ENCODE measurements at places on chromosomes 7 and 10.

- DNase-seq: no peak
These were observed 16.5 kb downstream of the SGPL1 start for GRCh38 chr10:70832221-70832620.

DNA sequence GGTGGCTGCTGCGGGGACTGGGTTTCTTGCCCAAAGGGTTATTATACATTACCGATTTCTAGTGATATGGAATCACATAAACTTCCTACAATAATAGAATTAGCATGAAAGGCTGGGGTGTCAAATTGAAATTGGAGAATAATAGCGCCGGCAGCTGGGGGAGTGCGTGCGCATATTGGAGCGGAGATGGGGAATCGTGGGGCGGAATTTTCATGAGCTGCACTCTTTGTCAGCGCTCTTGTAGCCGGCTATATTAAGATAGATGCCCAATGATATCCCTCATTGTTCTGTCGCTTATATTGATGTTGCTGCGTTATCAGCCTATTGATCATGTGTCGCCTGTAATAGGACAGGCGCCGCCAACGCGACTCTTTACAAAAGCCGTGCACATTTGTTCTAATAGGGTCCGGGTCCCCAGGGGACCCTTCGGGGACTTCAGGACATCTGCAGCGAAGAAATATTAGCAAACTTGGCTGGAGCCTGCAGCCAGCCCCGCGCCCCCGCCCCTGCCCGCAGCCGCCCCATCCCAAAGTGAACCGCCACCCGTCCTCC is 5.1 kb downstream of the UNCX start:
- no peak for DNase-seq

DNA sequence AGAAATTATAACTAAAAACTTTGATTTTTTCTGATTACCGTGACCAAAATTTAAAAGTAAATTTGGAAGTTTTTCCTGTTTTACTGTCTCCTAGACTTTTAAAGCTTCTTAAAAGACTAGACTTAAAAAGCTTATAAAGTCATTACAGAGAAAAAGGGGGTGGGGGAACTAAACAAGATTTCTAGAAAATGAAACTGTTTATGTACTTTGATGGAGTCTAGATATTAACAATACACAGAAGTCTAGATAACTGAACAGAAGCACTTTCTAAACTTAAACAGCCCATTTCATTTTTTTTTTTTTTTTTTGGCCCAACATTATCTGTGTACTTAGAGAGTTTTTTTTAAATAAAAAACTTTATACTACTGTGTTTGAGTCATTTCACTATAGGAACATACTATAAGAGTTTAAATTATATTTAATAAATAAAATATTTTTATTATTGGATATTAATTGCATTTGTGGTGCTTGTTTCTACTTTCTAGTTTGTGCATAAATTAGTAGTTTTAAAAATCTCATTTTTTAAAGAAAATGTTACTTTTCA is 98.5 kb downstream of the PHTF2 start:
- no peak for DNase-seq

- no peak for DNase-seq
These were observed 612.2 kb downstream of the SUGCT start for GRCh38 chr7:40746841-40747556.

DNA sequence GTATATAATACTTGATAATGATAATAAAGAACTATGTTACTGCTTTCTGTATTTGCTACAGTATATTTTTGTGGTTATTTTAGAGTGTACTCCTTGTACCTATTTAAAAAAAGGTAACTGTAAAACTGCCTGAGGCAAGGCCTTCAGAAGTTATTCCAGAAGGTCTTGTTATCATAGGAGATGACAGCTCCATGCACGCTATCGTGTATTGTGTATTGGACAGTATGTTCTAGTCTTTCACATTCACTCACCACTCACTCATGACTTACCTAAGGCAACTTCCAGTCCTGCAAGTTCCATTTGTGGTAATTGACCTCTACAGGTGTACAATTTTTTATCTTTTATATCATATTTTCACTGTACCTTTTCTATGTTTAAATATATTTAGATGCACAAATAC is 100.7 kb downstream of the ARL4A start:
- no peak for DNase-seq

DNA sequence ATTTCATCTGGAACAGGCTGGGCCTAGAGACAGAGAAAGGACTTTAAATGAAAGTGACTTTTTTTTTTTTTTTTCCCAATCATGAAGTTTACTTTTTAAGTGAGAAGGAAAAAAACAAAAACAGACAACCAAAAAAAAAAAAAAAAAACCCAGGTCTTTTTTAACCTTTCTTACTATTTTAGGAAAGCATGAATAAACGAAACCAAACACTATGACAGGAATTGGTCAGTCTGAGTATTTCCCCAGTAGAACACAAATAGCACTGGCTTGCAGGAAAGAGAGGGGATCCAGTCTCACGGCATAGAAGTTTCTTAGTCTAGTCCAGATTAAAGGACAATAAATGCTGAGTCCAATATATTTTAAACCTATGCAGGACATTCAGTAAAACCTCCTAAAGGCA is 180.5 kb upstream of the CCDC6 start:
- DNase-seq: no peak

- no peak for DNase-seq
These were observed 448.2 kb upstream of the FOXK1 start for GRCh38 chr7:4233621-4234497.

DNA sequence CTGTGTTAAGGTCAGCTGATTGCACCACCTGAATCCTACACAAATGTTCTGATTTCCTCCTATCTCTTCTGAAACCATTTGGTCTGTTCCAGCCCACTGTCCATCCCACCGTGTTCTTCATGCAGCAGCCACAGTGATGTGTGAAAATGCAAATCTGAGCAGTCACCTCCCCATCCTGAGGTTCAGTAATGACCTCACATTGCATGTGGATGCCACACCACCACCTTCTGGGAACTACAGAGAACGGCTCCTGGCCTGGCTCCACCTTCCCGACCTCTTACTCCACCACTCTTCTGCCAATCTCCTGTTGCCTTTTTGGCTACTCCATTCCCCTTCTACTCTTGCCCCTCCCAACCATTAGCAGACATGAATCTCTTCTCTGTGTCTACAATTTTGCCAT is 244.4 kb downstream of the TNS3 start:
- no peak for DNase-seq

DNA sequence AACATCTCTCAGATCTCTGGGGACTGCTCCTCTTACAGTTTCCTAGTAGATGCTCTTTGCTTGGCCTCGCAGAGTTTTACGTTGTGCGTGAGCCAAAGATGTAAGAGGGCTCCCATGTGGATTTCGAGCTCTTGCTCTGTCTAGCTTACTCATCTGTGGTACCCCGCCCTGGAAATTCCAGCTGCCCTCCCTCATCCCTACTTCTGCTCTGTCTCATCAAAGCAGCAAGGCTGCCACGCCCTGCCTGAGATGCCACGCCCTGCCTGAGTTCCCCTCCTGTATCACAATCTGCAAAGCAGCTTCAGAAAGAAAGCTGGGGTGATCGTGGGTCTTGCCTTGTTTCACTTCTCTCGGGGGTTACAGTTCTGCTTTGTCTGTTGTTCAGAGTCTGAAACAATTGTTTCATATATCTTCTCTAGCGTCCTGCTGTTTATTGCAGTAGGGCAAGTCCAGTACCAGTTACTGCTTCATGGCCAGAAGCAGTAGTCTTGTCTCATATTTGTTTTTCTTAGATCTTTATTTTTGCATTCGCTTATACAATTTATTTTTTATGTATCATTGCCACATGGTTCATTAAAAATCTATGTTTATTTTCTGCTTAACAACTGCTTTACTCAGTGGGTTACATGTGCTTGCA is 36.1 kb upstream of the CCNY start:
- DNase-seq: no peak

DNA sequence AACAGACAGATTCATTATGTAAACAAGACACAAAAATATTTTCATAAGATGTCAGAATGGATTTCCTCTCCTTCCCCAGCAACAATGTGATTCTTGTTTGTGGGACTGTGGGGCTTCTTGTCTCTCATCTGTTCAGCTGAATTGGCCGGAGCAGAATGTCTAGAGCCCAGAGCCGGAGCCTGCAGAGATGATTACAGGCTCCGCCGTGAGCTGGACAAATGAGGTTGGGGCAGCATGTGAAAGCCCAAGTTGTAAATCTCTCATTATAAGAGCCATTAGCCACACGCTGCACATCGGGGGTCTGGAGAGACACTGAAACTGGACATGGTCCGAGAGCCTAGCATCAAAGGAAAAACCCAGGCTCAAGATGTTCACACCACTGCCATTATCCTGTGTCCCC is 137.0 kb upstream of the ADAM12 start:
- DNase-seq: no peak

- DNase-seq: no peak
These were observed 174.2 kb upstream of the INHBA start for GRCh38 chr7:41877118-41877517.

All from stimulated activated CD4-positive, alpha-beta T cell treated with anti-CD3 and anti-CD28 coated beads, Interleukin-15, amount 100 ng/mL, for 48 hours (primary cell).